ENCODE measurements at places on chromosomes 3 and 15.

DNA sequence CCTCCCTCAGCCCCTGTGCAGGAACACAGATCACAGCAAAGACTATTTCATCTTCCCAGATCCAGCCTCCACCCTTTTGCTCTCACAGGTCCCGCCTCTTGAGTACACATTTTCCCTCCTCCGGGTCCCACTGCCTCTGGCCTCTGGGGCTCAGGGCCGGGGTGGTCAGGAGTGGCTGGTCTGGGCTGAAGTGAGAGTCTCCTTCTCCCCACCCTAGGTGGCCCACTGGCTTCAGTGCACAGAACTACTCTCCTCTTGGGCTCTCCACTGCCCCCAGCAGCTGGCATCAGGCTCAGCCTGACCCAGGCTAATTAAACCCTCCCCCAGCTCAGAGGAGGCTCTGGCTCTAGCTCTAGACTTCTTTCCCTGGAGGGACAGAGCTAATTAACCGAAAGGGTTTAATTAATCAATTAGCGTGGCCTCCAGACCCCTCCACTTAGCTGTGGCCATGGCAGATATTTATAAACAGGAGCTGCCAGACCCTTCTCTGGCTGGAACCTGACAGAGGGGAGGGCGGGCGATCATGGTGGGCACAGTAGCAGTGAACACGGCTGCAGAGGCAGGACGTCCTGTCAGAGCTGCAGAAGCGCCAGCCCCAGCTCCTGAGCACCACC lies 15.1 kb downstream of the DUSP7 start:
- DNase-seq = no peak

GRCh38 chr3:87426918-87427317 lies 150.5 kb upstream of the POU1F1 start:
- no peak for DNase-seq

GRCh38 chr3:48069339-48069738 lies 53.1 kb upstream of the MAP4 start:
- DNase-seq = no peak

GRCh38 chr3:63937661-63938651 lies 25.8 kb upstream of the SCAANT1 start:
- DNase-seq = no peak

- no peak for DNase-seq
These were observed 617.5 kb downstream of the TBL1XR1 start for GRCh38 chr3:176579711-176580185.

- no peak for DNase-seq
These were observed 77.6 kb upstream of the XXYLT1 start for GRCh38 chr3:195348426-195349115.

DNA sequence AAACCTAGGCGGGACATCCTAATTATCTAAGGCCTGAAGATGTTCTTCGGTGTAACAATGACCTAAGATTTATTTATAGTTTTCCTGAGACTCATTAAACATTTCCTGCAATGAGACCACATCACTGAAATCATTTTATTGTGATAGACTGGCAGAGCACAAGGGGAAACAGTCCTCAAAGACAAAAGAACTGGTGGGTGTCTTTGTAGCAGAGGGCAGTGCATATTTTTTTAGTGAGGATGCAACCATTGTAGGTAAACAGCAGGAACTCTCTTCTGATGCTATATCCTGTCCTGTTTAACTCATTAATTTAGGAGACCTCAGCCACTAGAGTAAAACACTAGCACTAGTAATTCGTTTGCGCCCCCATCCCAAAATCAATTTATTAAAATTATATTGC lies 100.0 kb downstream of the MAGI1 start:
- no peak for DNase-seq

- DNase-seq = no peak
These were observed 163.4 kb upstream of the NUDT16 start for GRCh38 chr3:131218196-131218595.

DNA sequence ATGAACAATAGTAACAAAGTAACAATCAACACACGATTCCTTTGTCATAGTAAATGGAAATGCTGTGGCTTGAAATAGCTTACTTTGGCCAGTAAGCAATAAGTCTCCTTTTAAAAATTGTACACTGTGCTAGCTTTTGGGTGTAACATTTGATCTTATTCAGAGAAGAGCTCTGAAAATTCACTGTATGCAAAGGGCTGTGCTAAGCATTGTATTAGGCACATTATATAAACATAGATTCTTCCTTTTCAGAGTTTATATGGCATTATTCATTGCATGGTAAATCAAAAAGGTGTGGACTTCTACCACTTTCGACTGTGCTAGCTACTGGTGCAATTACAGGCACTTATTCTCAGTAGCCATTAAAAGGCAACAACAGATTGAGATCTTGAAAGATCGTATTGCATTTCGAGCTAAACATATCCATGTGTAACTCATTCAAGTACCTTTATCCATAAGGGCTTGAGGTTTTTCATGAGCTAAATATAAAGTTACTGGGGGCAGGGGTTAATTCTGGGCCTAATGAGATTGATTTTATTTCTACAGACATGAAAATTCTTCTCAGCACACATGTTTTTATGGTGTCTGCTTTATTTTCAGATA lies 246.8 kb downstream of the NR1D2 start:
- DNase-seq = no peak

- no peak for DNase-seq
These were observed 131.7 kb downstream of the STAG1 start for GRCh38 chr3:136620436-136620835.

- no peak for DNase-seq
These were observed 39.7 kb downstream of the CYP11A1 start for GRCh38 chr15:74327756-74328155.

- DNase-seq = no peak
These were observed 362.7 kb upstream of the CFAP20DC start for GRCh38 chr3:59412516-59412915.

DNA sequence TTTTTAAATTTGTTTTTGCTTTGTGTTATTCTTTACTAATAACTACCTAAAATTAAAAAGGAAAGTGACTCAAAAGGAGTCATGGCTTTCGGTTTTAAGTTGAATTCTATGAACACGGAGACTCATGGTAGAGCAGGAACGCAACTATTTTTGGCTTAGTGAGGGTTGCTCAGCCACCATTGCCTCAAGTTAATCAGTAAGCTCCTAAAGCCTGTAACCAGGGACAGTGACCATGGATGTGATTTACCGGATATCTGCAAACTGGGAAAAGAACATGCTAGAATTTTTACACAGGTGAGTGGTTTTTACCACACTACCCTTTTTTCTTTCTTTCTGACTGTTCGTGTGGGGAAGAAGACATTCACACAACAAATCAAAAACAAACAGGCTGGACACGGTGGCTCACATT lies 11.8 kb downstream of the SLC12A8 start:
- no peak for DNase-seq

GRCh38 chr3:50122661-50123391 lies 32.3 kb upstream of the SEMA3F start:
- no peak for DNase-seq

GRCh38 chr3:172156586-172156955 lies 117.2 kb downstream of the FNDC3B start:
- no peak for DNase-seq

- DNase-seq = no peak
These were observed 10.3 kb downstream of the RMDN3 start for GRCh38 chr15:40744815-40745152.

DNA sequence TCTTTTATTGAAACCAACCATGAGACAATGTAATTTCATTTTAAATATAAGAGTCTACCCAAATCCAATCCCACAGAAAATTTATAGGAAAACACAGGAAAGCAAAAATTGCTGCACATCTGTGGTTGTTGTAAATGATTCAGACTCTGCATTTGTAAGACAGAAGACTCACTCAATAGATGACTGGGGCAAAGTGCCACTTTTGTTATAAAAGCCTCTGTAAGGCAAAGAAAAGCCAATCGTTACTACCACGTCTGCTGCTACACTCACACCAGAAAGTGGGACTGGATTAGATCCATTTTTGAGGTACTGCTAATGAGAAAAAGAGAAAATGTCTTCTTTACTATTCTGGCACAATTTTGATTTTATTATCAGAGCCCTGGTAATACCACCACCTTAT lies 74.9 kb downstream of the SEMA6D start:
- DNase-seq = no peak

DNA sequence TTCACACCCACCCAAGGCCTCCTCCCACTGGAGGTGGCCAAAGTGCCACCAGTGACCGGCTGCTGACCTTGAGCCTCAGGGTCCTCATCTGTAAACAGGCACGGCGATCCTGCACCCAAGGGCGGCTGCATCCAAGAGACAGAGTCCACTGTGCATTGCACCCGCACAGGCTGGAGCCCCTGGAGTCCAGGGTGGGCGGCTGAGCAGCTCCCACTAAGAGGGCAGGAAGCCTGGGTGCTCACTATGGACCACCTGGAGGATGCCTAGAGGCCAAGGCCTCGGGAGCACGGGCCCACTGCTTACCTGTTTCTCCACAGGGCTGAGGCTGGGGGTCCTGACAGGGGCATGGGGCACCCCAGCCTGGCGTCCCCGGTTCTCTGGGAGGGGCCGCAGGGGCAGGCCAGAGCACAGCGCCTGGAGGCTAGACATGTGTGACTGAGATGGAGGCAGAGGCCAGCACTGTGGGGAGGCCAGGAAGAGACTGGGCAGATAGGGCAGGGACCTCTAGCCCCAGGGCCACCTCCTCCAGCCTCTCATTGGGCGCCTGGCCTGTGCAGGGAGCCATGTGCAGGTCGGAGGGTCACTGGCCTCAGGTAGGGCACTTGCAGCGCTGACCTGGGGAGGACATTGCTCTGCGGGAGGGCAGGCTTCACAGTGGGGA lies at the start of gene UROC1:
Gene UROC1, minus strand, starts transcription at position 483 of the 661 bp plus-strand sequence. Its CDS starts 54 bp downstream, at position 429.
- no peak for DNase-seq

- DNase-seq = no peak
These were observed 54.2 kb upstream of the CHST2 start for GRCh38 chr3:143065364-143065763.

DNA sequence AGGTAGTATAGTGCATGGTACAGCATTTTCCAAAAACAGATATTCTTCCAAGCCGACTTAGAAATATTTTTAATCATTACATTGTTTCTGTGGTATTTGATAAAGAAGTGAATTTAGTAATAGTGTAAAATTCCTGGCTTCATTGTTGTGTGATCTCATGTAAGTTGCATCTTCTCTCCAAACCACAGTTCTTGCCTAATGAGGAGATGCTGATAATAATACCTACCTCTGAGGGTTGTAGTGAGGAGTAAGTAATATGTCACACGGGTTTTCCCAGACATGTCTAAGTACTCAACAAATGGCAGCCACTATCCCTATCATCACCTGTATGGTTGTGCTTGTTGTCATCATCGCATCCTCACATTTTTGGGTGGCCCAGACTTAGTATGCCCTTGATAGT lies 167.3 kb downstream of the SLCO3A1 start:
- DNase-seq = no peak

GRCh38 chr15:50166216-50166615 lies 15.8 kb upstream of the SLC27A2 start:
- no peak for DNase-seq

DNA sequence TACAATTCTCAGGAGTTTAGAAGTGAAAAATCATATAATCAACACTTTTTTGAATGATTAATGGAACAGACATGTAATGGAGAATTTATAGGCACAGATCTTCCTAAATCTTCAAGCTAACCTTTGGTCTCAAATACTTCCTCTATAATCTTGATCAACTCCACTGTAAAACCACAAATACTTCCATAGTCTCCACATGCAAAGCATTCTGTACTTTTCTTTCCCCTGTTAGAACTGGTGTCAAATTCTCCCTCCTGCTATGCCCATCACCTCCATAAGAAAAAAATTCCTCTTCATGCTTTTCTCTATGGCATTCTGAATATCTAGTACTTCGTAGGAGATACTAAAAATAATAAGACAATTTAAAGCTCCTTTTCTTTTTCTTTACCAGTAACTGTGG lies 214.3 kb downstream of the ADAMTS9 start:
- DNase-seq = no peak

DNA sequence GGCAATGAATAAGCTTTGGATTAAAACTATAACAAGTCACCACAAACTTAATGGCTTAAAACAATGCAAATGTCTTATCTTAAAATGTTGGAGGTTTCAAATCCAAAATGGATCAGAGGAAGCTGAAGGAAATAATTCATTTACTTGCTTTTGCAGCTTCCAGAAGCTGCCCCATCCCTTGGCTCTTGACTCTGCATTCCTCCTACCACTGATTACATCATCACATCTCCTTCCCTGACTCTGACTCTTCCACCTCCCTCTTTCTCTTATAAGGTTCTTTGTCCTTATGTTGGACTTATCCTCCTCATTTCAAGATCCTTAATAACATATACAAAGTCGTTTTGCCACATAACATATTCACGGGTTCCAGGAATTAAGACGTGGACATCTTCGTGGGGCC lies 982.8 kb upstream of the ROBO1 start:
- no peak for DNase-seq

GRCh38 chr3:186277268-186277909 lies 84.6 kb downstream of the DGKG start:
- no peak for DNase-seq

DNA sequence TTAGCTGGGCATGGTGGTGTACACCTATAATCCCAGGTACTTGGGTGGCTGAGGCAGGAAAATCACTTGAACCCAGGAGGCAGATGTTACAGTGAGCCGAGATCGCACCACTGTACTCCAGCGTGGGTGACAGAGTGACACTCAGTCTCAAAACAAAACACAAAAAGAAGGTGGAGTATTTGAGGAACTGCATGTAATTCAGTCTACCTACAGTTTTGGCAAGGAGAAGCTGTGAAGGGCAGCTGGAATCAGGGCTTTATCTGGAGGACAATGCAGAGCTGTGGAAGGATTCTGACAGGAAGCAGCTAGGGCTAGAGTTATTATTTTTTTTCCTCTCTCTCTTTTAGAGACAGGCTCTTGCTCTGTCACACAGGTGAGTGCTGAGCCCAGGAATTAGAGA lies 6.8 kb downstream of the H1-8 start:
- no peak for DNase-seq

GRCh38 chr3:66582721-66583423 lies 82.0 kb upstream of the LRIG1 start:
- DNase-seq = peak; percentile 5

DNA sequence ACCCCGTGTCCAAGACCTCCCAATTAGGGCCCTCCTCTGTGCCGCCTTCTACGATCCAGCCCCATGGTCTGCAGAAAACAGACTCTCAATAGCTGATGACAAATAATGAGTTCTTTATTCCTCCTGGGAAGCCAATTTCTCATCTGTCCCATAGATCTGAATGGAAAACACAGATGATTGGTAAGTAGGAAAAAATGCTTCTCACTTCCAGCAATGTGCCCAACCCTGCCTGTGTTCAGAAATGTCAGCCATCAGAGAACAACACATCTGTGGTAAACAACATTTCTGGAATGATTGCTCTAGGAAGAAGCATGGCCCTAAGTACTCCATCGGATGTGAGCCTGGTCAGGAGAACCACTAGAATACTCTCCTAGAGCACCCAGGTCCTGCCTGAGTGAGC lies 240.5 kb upstream of the HES1 start:
- no peak for DNase-seq

DNA sequence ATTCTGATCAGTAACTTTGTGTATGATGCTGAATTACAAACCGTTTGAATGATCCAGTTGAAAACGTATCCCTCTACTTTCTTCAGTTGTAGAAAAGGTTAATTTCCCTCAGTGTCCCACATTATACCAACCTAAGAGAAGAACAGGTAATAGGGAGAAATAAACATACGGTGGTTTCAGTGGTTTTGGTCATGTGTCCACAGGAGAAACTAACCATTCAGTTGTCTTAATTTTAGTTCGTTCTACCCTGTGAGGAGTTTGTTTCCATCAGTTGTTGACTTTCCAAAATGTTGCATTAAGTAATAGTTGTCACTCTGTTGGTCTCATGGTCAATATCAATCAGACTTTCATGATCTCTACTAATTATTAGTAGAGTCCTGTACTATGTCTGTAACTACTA lies 15.1 kb downstream of the CALML4 start:
- DNase-seq = no peak

GRCh38 chr15:29682361-29682760 lies 139.9 kb downstream of the TJP1 start:
- no peak for DNase-seq

- DNase-seq = no peak
These were observed 36.4 kb upstream of the PTPRG start for GRCh38 chr3:61524933-61525332.

Data from stimulated activated CD8-positive, alpha-beta memory T cell treated with anti-CD3 and anti-CD28 coated beads, Interleukin-4, amount 100 ng/mL, for 1 hour (primary cell).